Panc1 (cell line): ENCODE measurements at places on chromosomes 12 and 14.

DNA sequence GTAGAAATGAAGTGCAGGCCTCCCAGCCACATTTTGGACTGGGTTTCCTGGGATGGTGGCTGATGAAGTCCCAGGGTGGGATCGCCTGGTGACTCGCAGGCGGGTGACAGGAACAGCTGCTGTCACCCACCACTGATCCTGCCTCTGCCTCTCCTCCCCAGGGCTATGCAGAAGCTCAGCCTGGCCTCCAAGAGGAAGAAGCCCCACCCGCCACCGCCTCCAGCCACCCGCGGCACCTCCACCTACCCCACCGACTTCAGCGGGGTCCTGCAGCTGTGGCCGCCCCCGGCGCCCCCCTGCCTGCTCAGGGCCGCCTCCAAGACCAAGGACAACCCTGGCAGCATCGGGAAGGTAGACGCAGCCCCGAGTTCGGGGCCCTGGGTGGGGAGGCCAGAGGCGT is 28.3 kb downstream of the KIF26A start:
- no peak for DNase-seq

- DNase-seq = no peak
Measured at GRCh38 chr12:40688085-40688725, 4.0 kb upstream of the CNTN1 start.

DNA sequence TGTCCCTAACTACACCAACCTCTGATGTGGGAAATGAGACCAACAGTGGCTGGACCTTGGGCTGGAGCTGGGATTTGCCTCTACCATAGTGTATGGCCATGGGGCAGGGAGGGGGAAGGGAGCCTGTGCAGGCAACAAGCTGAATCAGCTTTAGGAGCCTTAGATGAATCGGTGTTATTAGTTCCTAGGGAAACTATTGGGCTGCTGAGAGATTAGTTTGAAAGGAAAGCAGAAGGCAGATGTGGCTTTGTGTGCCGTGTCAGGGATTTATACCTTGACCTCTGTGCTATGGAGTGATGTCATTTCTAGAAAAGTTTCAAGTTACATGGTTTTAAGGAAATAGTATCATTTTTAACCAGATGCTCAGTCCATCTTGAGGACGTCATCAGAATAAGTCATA is 19.5 kb upstream of the GAS2L3 start:
- no peak for DNase-seq

GRCh38 chr12:130642856-130643255 is 73.2 kb downstream of the RIMBP2 start:
- no peak for DNase-seq

DNA sequence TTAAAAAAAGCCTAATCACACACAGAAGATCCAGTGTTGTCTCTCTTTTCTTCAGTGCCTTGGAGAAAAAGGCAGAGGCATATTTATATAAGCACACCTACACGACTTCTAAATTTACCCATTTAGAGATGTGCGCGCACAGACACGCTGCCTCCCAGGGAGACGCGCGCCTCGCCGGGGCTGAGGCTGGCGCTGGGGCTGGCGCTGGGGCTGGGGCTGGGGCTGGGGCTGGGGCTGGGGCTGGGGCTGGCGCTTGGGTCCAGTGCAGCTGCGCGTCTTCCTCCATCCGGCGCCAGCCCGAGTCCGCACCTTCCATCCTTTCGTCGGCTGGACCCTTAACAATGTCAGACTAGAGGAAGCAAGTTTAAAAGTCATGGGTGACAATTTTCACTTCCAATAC is 118.4 kb upstream of the ARID2 start:
- DNase-seq = no peak

GRCh38 chr14:61033855-61034254 is 52.8 kb downstream of the SLC38A6 start:
- DNase-seq = no peak

- DNase-seq = no peak
Measured at GRCh38 chr14:67911562-67911961, 92.0 kb downstream of the RAD51B start.

GRCh38 chr12:2688381-2688931 is 106.3 kb upstream of the FKBP4 start:
- DNase-seq = no peak
